Progenitor cell of endocrine pancreas (in vitro differentiated cells): ENCODE measurements at places on chromosomes 4 and X. TPM values are rescaled to one million over a fixed set of nuclear protein-coding genes. Genes with fewer than 3 reads are reported as not detected.

GRCh38 chrX:110056419-110056818 is 53.5 kb downstream of the TMEM164 start:
- DNase-seq = no peak

GRCh38 chr4:86685401-86685800 is 91.3 kb downstream of the PTPN13 start:
- no peak for DNase-seq

The TMEM187 gene
- 10.2 and 11.7 TPM in 2 replicates for total RNA-seq

- DNase-seq = no peak
Measured at GRCh38 chrX:39749135-39749534, 348.6 kb downstream of the BCOR start.

The ABCG2 gene
- 2.3 and 2.6 TPM in 2 replicates for total RNA-seq

DNA sequence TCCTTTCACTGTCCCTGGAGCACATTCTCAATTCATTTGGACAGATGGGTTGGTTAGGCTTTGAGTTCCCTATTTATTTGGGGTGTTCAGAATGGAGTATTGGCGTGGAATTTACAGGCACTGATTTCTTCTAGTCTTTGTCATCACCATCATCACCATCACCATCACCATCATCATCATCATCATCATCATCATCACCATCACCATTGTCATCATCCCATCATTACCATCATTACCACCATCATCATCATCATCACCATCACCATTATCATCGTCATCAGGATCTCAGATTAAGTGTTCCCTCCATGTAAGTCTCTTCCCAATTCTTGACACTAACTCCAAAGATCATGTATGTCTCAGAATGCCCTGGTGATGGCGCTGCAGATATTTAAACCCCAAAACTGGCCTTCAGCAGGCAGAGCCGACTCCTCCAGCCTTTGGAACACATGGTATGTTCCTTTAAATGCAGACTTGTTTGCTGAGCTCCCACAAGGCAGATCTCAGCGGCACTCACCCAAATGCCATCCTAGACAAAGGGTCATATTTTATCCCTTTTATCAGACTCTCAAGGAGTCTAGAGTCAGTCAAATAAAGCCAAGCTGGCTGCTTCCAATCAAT is 19.8 kb upstream of the FAM9A start:
- DNase-seq = no peak

The LANCL3 gene
- total RNA-seq = 0.19 and 0.24 TPM in 2 replicates

DNA sequence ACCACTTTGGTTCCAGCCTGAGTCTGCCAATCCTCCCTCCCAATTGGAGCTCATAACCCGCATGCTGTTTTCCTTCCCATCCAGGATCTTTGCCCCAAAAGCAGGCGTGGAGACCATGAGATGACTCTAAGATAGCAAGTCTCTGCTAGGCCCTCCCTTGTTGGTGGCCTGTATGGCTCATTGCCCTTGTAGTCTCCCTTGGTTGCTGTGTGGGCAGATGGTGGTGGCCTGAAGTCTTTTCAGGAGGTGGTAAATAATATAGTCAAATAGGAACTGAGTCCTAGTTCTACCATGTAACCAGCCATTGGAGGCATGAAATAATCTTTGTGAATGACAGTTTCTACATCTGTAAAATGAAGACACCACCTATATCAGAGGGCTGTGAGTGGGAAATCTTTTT is 1.2 kb downstream of the ATP6AP1 start:
- DNase-seq = no peak

- DNase-seq = no peak
Measured at GRCh38 chr4:107835406-107835805, 10.7 kb downstream of the SGMS2 start.

GRCh38 chr4:10608501-10609219 is 75.9 kb downstream of the CLNK start:
- DNase-seq = no peak

The CPXCR1 gene
- total RNA-seq = not detected in 2 replicates

GRCh38 chrX:39418731-39419638 is 617.7 kb downstream of the MID1IP1 start:
- no peak for DNase-seq

GRCh38 chrX:42247241-42247640 is 323.9 kb upstream of the CASK start:
- no peak for DNase-seq

DNA sequence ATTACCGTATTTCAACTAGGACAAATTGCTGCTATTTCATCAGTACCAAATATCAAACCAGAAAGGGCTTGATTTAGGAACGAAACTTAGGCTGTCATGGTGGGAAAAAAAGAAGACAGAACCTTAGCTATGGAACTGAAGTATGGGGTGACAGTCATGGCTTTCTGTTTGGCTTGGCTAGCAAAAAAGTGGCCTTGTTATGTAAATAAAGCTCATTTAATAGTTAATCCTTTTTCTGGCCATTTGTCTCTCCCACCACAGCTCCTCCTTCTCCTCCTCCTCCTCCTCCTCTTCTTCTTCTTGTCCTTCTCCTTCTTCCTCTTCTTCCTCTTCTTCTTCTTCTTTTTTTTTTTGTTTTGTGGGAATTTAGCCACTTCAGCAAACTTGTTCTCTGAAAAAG is 434.7 kb upstream of the NDST4 start:
- no peak for DNase-seq

GRCh38 chrX:42602566-42602965 is 175.4 kb downstream of the PPP1R2C start:
- DNase-seq = no peak

The DCAF12L2 gene
- total RNA-seq = 1.1 and 1.3 TPM in 2 replicates

- no peak for DNase-seq
Measured at GRCh38 chr4:20249333-20249732, 2.4 kb upstream of the SLIT2 start.

- DNase-seq = no peak
Measured at GRCh38 chr4:184427093-184427492, 47.3 kb downstream of the IRF2 start.

- no peak for DNase-seq
Measured at GRCh38 chrX:96611619-96612362, 72.9 kb upstream of the DIAPH2 start.

The PABPC4L gene
- 4.3 and 4.5 TPM in 2 replicates for total RNA-seq

DNA sequence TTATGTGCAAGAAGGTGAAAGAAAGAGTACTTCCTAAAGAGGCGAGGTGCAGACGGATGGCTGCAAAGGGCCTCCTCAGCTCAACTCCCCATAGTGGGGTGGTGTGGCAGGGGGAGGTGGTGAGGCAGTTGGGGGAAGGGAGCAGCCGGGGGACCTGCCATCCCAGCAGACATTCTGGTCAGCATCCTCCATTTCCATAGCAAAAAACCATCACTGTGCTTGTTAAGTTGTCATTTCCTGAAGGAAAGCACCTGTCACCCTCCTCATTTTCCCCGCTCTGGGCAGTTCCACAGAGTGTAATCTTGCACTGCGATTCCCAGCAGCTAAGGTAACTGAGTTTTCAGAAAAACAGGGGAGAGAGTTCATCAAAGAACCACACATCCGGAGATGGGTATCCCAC is 51.5 kb downstream of the TSPAN5 start:
- no peak for DNase-seq

- DNase-seq = no peak
Measured at GRCh38 chrX:130887376-130887775, 15.6 kb downstream of the ENOX2 start.

GRCh38 chr4:87060957-87061356 is 126.1 kb downstream of the AFF1 start:
- no peak for DNase-seq

The IL21 gene
- not detected in 2 replicates for total RNA-seq

GRCh38 chrX:49876750-49877149 is 2.5 kb upstream of the USP27X start:
- no peak for DNase-seq

DNA sequence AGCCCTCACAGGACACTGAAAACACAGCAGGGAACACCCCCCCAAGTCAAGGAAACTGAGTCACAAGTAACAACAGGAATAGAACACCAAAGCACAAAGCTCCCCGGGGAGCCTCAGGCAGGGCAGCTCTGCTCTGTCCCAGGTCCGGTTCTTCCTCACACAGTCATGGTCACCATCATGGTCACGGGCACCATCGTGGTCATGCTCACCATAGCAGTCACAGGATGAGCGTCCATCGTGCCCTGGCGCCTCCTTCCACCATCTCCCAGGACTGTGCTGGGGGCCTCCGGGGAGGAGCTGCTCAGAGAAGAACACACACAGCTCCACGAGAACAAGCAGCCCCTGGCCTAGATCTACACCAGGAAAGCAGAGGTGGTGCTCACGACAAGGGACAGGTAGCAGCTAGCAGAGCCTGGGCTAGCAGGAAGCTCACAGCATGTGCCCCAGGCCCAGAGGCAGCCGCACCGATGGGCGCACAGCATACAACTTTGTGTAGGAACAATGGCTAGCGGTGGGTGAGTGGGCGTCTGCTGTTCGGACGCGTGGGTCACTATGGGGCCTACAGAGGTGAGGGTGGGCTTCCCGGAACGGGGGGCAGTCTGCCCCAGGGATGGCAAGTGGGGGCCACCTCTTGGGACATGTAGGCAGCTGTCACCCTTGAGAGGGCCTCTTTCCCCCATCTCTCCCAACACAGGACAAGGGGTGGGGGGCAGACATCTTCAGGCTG is 3.4 kb downstream of the PNMA6F start:
- no peak for DNase-seq

GRCh38 chrX:109501176-109501575 is 19.3 kb upstream of the GUCY2F start:
- no peak for DNase-seq

DNA sequence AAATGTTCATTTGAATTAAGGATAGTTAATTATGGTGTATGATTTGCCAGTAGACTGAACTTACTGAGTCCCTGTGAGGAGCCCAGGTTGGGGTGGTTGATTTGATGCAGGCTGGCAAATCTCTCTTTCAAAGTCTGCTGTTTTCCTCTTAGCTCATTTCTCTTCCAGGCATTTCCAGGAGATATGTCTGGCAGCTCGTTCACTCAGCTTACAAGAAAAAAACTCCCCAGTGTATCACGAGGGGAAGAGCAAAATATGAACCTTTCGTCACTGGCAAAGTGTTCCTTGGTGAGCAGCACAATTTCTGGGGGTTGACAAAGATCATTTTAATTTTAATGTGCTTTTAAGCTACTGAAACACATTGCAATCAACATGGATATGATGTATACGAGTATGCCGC is 244.2 kb downstream of the CBLL2 start:
- no peak for DNase-seq

- no peak for DNase-seq
Measured at GRCh38 chr4:123659730-123660129, 263.1 kb downstream of the SPRY1 start.

The CXorf49 gene
- total RNA-seq = not detected in 2 replicates

DNA sequence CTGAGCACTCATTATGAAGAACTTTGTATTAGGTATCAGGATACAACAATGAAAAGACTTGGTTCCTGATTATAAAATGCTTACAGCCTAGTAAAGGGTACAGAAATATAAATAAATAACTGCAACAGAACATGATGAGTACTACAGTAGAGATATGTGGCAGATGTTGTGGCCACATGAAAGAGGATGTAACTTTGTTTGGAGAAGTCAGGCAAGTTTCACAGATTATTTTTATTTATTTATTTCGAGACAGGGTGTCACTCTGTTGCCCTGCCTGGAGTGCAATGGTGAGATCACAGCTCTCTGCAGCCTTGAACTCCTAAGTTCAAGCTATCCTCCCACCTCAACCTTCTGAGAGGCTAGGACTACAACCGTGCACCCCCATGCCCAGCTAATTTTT is 15.8 kb upstream of the UBE2K start:
- DNase-seq = no peak

DNA sequence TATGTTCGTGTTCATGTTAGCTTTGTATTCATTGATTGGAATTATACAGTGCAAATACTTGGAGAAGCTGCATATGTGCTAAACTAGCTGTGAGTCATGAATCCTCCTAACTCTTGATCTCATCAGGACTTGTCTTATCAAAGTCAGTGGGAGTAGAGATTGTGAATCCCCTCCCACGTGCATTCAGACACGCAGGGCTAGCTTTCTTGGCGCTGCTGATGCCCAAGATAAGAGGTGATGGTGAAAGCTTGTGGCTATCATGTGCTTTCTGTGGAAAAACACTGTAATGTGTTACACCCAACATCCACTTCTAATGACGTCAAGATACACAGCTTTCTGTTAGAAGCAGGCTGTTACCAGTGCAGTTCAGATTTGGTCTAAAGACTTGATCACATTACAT is 348.7 kb upstream of the HAND2 start:
- DNase-seq = no peak

DNA sequence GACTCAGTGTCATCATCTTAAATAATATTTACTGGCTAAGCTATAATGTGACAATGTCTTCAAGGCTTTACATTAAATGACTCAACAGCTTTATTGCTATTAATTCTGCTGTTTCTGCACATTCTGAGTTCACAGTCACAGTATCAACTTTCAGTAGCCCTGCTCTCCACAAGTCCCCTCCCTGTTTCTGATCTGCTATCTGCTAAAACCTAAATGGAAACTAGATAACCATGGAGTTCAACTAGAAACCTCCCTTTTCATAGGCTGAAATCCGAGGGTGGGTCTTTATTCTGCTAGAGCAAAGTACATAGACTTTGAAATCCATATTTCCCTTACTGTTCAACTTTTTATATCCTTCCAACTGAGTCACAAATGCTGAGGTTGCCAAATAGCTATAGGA is 5.4 kb upstream of the ACE2 start:
- no peak for DNase-seq

DNA sequence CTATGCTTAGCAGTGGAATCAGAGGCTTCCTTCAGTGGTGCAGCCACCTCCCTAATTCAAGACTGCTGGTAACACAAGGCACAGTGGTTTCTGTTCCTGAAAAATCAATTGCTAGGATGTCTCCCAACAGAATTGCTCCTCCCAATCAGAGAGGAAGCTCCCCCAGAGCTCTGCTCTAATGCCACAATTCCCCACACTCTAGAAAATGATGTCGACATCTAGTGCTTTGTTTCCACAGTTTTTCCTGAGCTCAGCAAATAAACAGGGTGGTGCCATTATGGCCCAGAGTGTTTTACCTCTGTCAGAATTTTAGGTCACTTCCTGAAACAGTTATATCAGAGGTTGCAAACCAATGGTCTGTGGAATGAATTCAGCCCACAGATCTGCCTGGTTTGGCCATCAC is 24.7 kb downstream of the TAB3 start:
- DNase-seq = no peak

- no peak for DNase-seq
Measured at GRCh38 chrX:45761920-45762319, 561.2 kb upstream of the DIPK2B start.

- no peak for DNase-seq
Measured at GRCh38 chrX:66672106-66672505, 33.2 kb upstream of the EDA2R start.

GRCh38 chr4:158164768-158165213 is 8.0 kb downstream of the GASK1B start:
- DNase-seq = no peak

DNA sequence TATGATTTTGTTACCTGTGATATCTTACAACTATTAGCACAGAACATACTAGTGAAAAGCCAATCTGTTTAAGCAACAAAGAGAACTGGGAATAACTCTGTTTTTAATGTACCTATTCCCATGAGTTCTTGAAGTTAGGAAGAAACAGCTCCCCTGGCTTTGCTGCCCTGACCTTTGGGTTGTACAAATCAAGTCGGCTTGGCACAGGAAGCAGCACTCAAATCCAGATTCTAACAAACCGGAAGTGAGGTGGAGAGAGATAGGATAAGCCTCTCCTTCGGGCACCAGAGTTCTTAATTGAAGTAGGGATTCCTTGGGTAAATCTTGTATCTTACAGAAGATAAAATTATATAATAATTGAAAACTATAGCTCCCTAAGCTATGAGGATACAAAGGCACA is 144.8 kb upstream of the CPEB2 start:
- no peak for DNase-seq

- no peak for DNase-seq
Measured at GRCh38 chr4:169305651-169306050, 34.9 kb upstream of the SH3RF1 start.
